ENCODE measurements at places on chromosomes 11 and 22. TPM values are rescaled to one million over a fixed set of nuclear protein-coding genes. Genes with fewer than 3 reads are reported as not detected.

The BBS1 gene
- total RNA-seq = 18.8 TPM

DNA sequence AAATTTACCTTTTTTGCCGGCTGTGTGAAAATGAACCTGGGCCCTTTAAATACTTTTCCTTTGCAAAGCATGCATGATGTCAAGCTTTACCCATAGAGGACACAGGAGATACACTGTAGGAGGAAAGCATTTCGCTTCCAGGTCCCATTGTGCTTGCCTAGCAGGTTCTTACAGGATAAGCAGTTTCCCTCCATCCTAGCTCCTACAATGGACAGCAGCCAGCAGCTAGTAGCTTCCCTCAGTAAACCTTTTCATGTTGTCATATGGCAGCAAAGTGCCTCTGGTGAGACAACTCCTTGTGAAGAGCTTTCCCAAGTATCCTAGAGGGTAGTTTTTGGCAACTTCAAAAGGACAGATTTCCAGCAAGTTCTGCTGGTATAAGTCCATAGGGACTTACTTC lies 78.4 kb downstream of the RBFOX2 start:
- H3K27me3 ChIP-seq = no peaks in the 10 kb centered on the region
- H3K4me3 ChIP-seq = no peak overlapping the region
- H3K4me1 ChIP-seq = peaks cover 4% of the 10 kb centered on the region
- DNase-seq = no peak
- no peaks in the 10 kb centered on the region for H3K36me3 ChIP-seq

The SLC25A18 gene
- total RNA-seq = 0.55 TPM

The SCARF2 gene
- 17.3 TPM for total RNA-seq

The EMID1 gene
- total RNA-seq = 0.72 TPM

The TRIM22 gene
- 167 TPM for total RNA-seq

DNA sequence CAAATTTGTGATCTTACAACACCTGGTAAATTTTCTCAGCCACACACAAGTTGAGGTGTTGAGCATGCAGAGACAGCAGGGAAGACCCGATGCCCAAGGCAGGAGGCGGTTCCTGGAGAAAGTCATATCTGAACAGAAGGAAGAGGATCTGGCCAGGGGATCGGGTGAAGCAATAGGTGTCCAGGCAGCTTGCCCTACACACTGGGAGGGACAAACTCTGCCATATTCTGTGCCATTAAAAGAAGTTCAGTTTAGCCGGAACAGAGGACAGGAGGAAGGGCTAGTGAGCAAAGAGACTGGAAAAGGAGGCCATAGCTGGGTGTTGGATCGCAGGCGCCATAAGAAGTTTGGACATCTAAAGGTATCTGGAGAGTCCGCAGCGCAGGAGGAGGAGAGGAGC lies 76.5 kb downstream of the TMPRSS5 start:
- H3K4me1 ChIP-seq = peaks cover 14% of the 10 kb centered on the region
- H3K36me3 ChIP-seq = no peaks in the 10 kb centered on the region
- H3K27ac ChIP-seq = no peak overlapping the region
- H3K27me3 ChIP-seq = no peaks in the 10 kb centered on the region

DNA sequence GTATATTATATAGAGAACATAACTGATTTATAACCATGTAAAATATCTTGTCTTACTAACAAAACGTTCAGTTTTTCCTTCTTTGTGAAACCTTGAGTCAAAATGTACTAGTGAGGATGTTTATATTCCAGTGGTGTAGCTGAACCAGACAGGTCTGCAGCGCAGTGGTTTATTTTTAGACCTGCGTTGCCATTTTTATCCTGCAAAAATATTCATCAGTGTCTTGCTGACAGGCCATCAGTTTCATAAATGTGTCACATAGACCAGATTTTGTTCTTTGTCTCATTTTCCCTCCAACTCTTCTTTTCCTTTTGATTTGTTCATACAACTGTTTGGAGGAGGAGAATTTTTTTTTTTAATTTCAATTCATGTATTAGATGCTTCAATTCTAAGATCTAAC lies 43.1 kb downstream of the HSD17B12 start:
- H3K4me3 ChIP-seq = no peak overlapping the region
- no peak for DNase-seq
- H3K27ac ChIP-seq = no peak overlapping the region
- no peaks in the 10 kb centered on the region for H3K4me1 ChIP-seq
- H3K27me3 ChIP-seq = no peaks in the 10 kb centered on the region

GRCh38 chr11:29321293-29322132 lies 695.3 kb downstream of the KCNA4 start:
- no peaks in the 10 kb centered on the region for H3K36me3 ChIP-seq
- H3K27me3 ChIP-seq = no peaks in the 10 kb centered on the region
- H3K27ac ChIP-seq = peak overlapping the region; percentile 73
- no peak overlapping the region for H3K4me3 ChIP-seq
- peaks cover 37% of the 10 kb centered on the region for H3K4me1 ChIP-seq
- DNase-seq = peak; percentile 91

DNA sequence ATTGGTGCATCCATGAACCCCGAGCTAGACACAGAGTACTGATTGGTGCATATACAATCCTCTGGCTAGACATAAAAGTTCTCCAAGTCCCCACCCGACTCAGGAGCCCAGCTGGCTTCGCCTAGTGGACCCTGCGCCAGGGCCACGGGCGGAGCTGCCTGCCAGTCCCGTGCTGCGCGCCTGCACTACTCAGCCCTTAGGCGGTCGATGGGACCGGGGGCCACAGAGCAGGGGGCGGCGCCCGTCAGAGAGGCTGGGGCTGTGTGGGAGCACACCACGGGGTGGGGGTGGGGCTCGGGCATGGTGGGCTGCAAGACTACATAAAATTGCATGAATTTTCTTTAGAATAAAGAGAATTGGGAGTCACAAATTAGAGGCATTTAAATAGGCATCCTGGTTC lies 248.6 kb downstream of the TMEM135 start:
- no peak for DNase-seq
- H3K27ac ChIP-seq = no peak overlapping the region
- no peaks in the 10 kb centered on the region for H3K36me3 ChIP-seq
- H3K4me1 ChIP-seq = no peaks in the 10 kb centered on the region

DNA sequence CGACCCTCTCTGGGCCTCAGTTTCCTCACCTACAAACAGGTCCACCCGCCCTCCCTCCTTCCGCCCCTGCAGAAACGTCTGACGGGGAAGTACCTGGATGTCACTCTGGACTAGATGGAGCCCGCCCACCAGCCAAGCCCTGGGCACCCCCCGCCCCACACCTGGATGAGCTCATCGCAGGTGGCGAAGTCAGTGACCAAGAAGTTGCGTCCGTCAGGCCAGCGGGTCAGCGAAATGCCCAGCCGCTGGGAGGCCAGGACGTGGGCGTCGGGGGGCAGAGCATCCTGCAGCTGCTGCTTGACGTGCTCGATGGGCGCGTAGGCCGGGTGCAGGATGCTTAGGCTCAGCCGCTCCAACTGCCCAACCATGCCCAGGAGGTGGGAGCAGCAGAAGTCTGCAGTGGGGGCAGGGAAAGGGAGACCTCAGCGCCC lies 897 bp downstream of the PNPLA5 start:
- H3K4me3 ChIP-seq = no peak overlapping the region
- no peaks in the 10 kb centered on the region for H3K36me3 ChIP-seq
- no peak for DNase-seq
- H3K4me1 ChIP-seq = peaks cover 8% of the 10 kb centered on the region
- no peak overlapping the region for H3K27ac ChIP-seq
- H3K27me3 ChIP-seq = peaks cover 38% of the 10 kb centered on the region

- no peak for DNase-seq
- no peaks in the 10 kb centered on the region for H3K4me1 ChIP-seq
- no peak overlapping the region for H3K27ac ChIP-seq
- H3K27me3 ChIP-seq = no peaks in the 10 kb centered on the region
- H3K36me3 ChIP-seq = no peaks in the 10 kb centered on the region
Measured at GRCh38 chr22:43526117-43526655, 114.4 kb downstream of the MPPED1 start.

DNA sequence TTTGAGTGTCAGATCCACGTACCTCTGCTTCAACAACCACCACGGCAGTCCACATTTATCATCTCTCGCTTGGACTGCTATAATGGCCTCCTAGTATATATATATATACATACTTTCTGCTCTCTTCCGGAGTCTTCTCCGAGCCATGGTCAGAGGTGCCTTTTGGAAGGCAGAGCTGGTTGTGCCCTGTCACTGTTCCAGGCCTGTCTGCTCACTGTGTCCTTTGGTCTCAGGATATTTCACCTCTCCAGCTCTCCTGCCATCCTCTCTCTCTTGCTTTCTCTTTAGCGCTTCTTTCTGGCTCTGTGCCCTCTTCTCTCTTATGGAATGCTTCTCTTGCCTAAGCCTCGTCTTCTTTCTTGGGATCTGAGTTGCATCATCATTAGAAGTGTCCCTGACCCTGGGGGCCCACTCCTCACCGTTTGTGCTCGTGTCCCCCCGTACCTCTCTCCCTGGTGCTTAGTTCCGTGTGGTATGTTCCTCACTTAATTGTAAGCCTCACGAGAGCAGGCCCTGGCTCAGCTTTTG lies 86.1 kb upstream of the RASSF10 start:
- H3K27me3 ChIP-seq = no peaks in the 10 kb centered on the region
- H3K36me3 ChIP-seq = peaks cover 4% of the 10 kb centered on the region

- H3K27ac ChIP-seq = no peak overlapping the region
- no peaks in the 10 kb centered on the region for H3K36me3 ChIP-seq
- H3K4me1 ChIP-seq = no peaks in the 10 kb centered on the region
- peak; percentile 13 for DNase-seq
- H3K4me3 ChIP-seq = no peak overlapping the region
Measured at GRCh38 chr11:14578541-14578956, 58.4 kb upstream of the PSMA1 start.

GRCh38 chr22:47175151-47176025 lies 412.9 kb downstream of the TBC1D22A start:
- no peak overlapping the region for H3K4me3 ChIP-seq
- H3K27ac ChIP-seq = no peak overlapping the region
- no peaks in the 10 kb centered on the region for H3K4me1 ChIP-seq
- H3K27me3 ChIP-seq = no peaks in the 10 kb centered on the region
- H3K36me3 ChIP-seq = no peaks in the 10 kb centered on the region

The TRIM51 gene
- total RNA-seq = not detected

DNA sequence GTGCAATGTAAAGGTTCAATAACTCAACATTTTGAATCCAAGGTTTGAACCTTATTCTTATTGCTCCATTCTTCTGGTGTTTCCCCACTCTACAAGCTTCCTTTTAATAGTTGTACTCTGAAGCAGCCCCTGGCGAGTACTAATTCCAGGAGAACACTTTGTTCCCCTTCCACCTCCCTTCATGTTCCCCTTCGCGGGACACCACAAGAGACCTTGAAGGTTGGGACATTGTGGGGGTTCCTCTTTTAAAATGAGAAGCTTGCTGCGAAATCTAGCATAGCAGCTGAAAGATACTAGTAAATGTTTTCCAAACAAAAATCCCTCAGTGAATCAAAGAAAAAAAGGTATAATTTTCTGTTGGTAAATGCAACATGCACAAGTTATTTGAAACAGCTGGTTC lies 626.3 kb upstream of the LRRC4C start:
- no peak overlapping the region for H3K27ac ChIP-seq
- no peaks in the 10 kb centered on the region for H3K36me3 ChIP-seq
- DNase-seq = no peak

- H3K36me3 ChIP-seq = no peaks in the 10 kb centered on the region
- peaks cover 3% of the 10 kb centered on the region for H3K27me3 ChIP-seq
- H3K4me3 ChIP-seq = peak overlapping the region; percentile 26
- no peak overlapping the region for H3K27ac ChIP-seq
- peaks cover 13% of the 10 kb centered on the region for H3K4me1 ChIP-seq
- DNase-seq = peak; percentile 85
Measured at GRCh38 chr22:38835888-38836301, 7.9 kb downstream of the NPTXR start.

DNA sequence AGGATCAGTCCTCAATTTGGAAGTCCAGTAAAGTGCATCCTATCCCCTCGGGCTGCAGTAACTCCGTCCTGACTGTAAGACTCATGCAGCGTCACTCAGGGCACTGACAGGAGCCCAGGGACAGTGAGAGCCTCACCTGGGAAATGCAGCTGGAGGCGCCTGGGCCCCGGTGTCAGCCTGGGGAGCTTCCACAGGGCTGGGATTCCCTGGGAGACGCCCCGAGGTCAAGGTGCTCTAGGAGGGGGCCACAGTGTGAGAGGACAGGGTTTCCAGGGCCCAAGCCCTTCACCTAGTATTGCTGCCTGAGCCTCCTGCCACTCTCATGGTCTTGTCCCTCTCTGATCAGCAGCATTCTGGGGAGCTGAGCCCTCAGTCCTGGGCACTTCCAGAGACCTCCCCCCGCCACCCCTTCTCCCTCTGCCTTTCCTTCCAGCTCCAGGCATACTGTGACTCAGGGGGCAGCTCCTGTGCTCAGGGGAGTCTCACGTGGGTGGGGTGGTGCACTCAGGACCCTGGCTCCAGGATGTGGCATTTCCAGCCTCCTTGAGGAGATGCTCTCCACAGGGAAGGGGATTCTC lies 99.1 kb upstream of the IGLL5 start:
- H3K36me3 ChIP-seq = no peaks in the 10 kb centered on the region
- no peak overlapping the region for H3K4me3 ChIP-seq
- DNase-seq = no peak
- peaks cover 5% of the 10 kb centered on the region for H3K27me3 ChIP-seq
- H3K27ac ChIP-seq = no peak overlapping the region
- no peaks in the 10 kb centered on the region for H3K4me1 ChIP-seq

The TMPRSS5 gene
- 0.38 TPM for total RNA-seq

GRCh38 chr11:133753150-133753549 lies 92.2 kb downstream of the SPATA19 start:
- no peak for DNase-seq
- H3K4me1 ChIP-seq = no peaks in the 10 kb centered on the region
- no peaks in the 10 kb centered on the region for H3K36me3 ChIP-seq
- no peak overlapping the region for H3K27ac ChIP-seq

The NCF4 gene
- total RNA-seq = not detected

The OR10D3 gene
- not detected for total RNA-seq

The RPL3 gene
- total RNA-seq = 1,056 TPM

- peak overlapping the region; percentile 20 for H3K4me3 ChIP-seq
- no peaks in the 10 kb centered on the region for H3K27me3 ChIP-seq
- peak overlapping the region; percentile 83 for H3K27ac ChIP-seq
- DNase-seq = peak; percentile 95
- H3K36me3 ChIP-seq = peaks cover 14% of the 10 kb centered on the region
Measured at GRCh38 chr22:45688600-45689080, 17.0 kb downstream of the ATXN10 start.

DNA sequence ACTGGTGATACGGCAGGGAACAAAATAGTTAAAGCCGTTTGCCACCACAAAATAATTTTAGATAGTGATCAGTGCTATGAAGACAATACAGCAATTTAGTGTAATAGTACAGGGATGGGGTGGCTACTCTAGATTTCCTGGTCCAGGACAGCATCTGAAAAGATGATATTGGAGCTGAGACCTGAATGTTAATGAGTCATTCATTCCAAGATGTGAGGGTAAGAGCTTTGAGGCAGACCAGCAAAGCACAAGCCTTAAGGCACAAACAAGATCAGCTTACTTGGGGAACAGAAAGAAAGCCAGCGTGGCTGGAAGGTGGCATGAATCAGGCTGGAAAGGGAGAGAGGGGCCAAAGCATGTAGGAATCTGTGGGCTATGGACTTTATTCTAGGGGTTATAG lies 132.3 kb downstream of the TRIM44 start:
- no peak overlapping the region for H3K4me3 ChIP-seq
- H3K4me1 ChIP-seq = peaks cover 30% of the 10 kb centered on the region
- H3K27ac ChIP-seq = no peak overlapping the region
- no peaks in the 10 kb centered on the region for H3K27me3 ChIP-seq
- DNase-seq = peak; percentile 75
- H3K36me3 ChIP-seq = no peaks in the 10 kb centered on the region

The MLC1 gene
- total RNA-seq = 0.09 TPM

- H3K27ac ChIP-seq = no peak overlapping the region
- DNase-seq = no peak
- no peaks in the 10 kb centered on the region for H3K4me1 ChIP-seq
- peaks cover 18% of the 10 kb centered on the region for H3K36me3 ChIP-seq
Measured at GRCh38 chr22:30027169-30027568, 53.1 kb upstream of the HORMAD2 start.
